ENCODE measurements at places on chromosomes 5 and 9.

DNA sequence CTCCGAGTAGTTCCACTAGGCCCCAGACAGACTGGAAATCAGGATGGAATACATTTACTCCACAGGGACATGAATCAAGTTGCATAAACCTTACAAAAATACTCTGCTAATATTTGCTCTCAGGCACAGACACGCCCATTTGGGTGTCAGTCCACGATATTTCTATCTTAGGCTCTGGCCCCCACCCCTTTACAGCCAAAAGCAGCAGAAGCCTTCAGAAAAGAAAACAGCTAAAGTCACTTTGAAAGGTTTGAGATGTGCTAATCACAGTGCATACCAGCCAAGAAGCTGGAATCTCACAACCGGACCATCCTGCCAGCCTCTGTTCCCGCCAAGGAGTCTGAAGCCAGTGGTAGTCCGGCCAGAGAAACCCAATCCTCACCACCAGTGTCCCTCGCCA is 22.6 kb downstream of the PTPN3 start:
- DNase-seq = no peak

GRCh38 chr9:2679011-2679410 is 38.3 kb upstream of the KCNV2 start:
- DNase-seq = no peak

DNA sequence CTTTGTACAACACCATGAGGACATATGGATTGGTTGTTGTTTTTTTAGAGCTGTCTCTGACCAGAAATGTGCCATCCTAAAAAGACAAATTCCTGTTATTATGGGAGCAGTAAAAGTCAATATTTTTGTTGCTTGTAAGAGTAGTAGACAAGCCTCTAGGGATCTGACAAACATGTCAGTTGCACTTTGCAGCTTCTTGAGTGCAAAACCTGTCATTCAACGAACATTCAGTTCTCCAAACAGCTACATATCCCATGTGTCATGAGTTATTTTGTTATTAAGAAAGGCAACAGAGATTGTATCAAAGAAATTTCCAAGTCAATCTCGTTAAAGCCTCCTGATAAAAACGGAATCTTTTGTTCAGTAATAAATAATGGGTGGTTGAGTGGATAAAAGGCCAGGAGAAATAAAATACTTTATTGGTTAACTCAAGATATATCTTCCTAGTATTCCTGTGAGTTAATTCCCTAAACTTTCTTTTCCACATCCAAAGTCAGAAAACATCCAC is 18.1 kb downstream of the C5orf58 start:
- DNase-seq = no peak

DNA sequence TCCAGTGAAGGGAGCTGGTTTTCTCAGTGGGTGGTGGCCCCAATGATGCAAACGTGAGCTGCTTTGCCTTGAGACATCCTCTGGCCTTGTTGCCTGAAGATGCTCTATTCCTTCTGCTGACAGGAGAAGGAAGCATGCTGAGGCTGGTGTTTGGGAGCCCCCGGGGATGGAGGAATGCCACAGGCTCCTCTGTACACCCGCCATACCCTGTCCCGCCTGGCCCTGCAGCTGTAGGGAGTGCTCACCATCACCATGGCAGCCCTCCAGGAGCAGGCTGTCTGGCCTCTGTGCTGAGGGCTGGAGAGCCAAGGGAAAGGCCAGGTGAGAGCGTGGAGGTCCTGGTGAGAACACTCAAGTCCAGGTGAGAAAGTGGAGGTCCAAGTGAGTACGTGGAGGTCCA is 134.4 kb downstream of the MRPL36 start:
- DNase-seq = no peak

DNA sequence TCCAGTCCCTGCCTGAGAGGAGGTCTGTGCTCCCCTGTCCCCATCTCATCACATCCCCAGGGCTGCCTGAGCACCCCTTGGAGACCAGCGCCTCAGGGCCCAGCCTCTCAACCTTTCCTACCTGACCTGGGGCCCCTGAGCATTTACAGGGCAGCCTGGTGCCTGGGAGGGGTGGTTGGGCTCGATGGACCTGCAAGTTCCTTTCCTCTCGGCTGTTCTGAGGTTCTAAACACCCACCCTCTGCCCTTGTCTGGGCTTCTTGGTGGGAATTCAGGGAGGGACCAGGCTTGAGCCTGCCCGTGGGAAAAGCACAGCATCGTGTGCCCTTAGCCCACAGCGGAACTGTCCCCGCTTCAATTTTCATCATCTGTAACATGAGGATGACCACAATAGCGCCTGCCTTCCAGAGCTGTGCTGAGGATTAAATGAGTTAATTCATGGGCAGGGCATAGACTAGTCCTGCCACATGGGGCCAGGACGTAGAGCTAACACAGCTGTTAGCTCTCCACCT is 91.0 kb upstream of the SH3PXD2B start:
- DNase-seq = no peak

- DNase-seq = no peak
Measured at GRCh38 chr5:67019065-67019845, 177.3 kb downstream of the CD180 start.

GRCh38 chr5:159451197-159452052 is 121.1 kb upstream of the IL12B start:
- no peak for DNase-seq

- no peak for DNase-seq
Measured at GRCh38 chr9:95887926-95888497, 12.5 kb downstream of the ERCC6L2 start.

DNA sequence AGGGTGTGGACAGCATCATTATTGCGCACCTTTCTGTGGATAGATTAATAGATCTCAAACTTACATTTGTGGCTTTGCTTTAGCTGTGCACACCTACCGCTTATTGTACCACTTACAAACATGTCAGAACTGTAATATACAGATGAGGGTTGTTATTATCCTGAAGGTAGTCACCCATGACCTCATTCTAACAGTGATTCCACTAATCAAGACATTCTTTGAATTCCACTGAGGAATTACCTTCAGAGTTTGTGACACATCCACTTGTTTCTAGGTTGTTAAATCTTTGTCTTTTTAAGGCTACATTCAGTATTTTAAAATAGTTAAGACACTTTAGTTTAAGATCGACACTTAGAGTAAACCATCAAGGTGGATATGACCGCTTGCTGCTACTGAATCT is 7.8 kb downstream of the KCNV2 start:
- DNase-seq = no peak

DNA sequence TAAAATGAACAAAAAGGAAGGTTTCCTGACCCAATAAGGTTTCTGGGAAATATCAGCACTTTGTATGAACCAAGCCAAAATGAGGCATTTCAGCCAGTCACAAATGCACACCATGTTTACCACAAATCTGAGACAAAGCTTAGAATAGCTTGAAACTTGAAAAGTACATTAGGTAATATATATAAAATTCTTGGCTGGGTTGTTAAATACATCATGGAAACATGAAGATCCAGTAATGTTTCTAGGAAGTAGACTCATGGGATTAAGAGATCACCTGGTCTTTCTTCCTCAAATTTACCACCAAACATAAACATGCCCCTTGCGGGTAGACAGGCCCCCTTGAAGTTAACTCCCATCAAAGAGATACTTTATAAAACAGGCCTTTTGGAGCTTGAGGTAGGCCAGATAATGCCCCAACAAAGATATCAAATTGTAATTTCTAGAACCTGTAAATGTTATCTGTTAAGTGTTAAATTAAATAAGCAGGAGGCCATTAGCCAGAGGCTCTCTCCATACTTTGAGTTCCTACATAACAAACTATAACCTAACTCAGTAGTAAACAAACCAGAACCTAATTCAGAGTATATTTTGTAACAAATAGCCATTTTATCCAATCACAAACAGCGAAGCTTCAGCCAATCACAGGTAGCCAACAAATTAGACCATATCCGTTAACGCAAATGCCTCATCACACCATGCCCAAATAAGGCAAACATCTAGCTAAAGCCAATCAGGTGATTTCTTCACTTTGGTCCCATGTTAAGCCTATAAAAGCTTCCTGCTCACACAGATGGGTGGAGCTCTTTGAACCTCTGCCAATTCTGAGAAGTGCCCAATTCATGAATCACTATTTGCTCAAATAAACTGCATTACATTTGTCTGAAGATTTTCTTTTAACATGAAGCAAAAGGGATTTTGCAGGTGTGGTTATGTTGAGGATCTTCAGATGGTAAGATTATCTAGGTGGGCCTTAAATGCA is 127.9 kb upstream of the TARS1 start:
- DNase-seq = no peak

- no peak for DNase-seq
Measured at GRCh38 chr5:147170603-147171002, 64.2 kb upstream of the STK32A start.

- DNase-seq = no peak
Measured at GRCh38 chr9:68455451-68455850, 85.2 kb downstream of the TMEM252 start.
